SJCRH30 (cell line): ENCODE measurements at places on chromosomes 3 and 15. TPM values are rescaled to one million over a fixed set of nuclear protein-coding genes. Genes with fewer than 3 reads are reported as not detected.

GRCh38 chr15:69685512-69686452, 233.2 kb downstream of the RPLP1 start:
- DNase-seq, result no peak

DNA sequence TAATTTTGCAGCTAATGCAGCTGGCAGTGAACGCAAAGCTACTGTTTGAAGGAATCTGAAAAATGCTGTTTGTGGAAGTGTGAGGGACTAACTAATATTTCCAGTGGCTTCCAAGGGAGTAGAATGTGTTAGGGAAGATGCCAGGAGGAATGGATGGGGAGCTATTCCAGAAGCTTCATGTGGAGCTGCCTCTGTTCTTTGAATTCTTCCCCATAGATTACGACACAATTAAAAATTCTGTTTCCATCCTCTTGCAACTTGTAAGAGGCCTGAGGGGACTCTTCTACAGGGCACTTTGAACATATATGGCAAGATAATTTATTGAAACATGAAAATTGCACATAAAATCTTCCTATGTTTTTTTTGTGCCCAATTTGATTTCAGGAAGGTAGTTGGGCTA, 74.3 kb upstream of the CTXND1 start:
- no peak for DNase-seq

CCDC54 gene
- not detected in 2 replicates for total RNA-seq

- peak; percentile 88 for DNase-seq
These were observed at the start of gene FBN1 for GRCh38 chr15:48645558-48646330. TSS of gene FBN1 (minus strand) at chr15:48645709. CDS start at chr15:48644769, 940 bp downstream.

- no peak for DNase-seq
These were observed 45.5 kb downstream of the ZIC4 start for GRCh38 chr3:147360646-147361453.

GRCh38 chr15:84654689-84655453, 788 bp upstream of the WDR73 start:
- peak; percentile 87 for DNase-seq

- no peak for DNase-seq
These were observed 1.4 kb downstream of the GLCE start for GRCh38 chr15:69161878-69162213.
